ENCODE measurements at places on chromosomes 4 and X.

DNA sequence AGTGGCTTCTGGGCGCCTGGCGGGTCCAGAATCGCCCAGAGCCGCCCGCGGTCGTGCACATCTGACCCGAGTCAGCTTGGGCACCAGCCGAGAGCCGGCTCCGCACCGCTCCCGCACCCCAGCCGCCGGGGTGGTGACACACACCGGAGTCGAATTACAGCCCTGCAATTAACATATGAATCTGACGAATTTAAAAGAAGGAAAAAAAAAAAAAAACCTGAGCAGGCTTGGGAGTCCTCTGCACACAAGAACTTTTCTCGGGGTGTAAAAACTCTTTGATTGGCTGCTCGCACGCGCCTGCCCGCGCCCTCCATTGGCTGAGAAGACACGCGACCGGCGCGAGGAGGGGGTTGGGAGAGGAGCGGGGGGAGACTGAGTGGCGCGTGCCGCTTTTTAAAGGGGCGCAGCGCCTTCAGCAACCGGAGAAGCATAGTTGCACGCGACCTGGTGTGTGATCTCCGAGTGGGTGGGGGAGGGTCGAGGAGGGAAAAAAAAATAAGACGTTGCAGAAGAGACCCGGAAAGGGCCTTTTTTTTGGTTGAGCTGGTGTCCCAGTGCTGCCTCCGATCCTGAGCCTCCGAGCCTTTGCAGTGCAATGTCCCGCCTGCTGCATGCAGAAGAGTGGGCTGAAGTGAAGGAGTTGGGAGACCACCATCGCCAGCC lies at the start of gene ATOH1:
TSS of gene ATOH1 (plus strand) at position 422 of the 663 bp plus-strand sequence. CDS start at position 596, 174 bp downstream.
- DNase-seq: peak; percentile 49

GRCh38 chr4:165398570-165398969 lies 19.8 kb downstream of the CPE start:
- peak; percentile 14 for DNase-seq

GRCh38 chr4:48173056-48173991 lies 39.3 kb upstream of the TXK start:
- no peak for DNase-seq

GRCh38 chr4:113678641-113679040 lies 82.9 kb downstream of the CAMK2D start:
- DNase-seq: no peak

- DNase-seq: no peak
These were observed 36.8 kb downstream of the BCOR start for GRCh38 chrX:40061005-40061404.

- no peak for DNase-seq
These were observed 51.0 kb downstream of the NSG1 start for GRCh38 chr4:4437798-4438470.

DNA sequence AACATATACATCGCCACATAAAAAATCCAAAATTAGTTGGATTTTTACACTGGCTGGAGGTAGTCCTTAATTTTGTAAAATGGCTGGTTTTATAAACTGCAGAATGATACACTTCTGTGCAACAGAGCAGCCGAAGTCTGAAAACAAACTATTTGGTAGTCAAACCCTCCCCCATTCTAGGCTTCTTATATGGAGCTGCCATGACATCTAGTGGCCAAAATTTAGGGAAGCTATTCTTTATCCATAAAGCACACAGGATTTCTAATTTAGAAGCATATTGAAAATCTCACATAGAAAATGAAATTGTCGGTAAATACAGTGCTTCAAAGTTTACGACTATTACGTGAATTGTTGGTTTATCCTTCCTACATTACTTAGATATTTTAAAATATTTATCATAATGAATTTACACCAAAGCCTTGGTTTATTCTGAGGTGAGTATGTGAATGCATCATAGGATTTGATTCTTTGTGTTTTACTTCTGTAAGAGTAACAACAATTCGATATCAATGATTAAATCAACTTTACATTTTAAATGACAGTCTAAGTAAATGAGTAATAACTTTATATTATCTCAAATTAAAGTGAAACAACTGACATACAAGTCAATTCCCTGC lies 113.4 kb upstream of the FAM241A start:
- DNase-seq: peak; percentile 59

DNA sequence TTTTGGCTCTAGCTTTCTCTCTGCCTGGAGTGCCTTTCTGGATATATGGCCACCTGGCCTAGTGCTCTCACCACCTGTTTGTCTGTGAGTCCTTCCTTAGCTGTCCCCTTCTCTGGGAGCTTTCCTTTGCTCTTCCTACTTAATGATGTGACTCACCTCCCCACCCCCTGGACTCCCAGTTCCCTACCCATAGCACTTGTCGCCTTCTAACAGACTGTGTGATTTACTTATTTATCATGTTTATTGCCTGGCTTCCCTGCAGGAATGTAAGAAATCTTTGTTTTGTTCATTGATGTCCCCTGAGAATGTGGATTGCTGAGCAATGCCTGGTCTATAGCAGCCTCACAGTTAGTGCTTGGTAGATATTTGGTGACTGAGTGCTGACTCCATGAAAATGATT lies 18.9 kb downstream of the ADD1 start:
- no peak for DNase-seq

GRCh38 chr4:113973345-113973744 lies 6.1 kb downstream of the ARSJ start:
- no peak for DNase-seq
